ENCODE measurements at places on chromosomes 6 and 20.
A peak's percentile ranks its signal among the peaks of the same experiment; 100 is the strongest.

DNA sequence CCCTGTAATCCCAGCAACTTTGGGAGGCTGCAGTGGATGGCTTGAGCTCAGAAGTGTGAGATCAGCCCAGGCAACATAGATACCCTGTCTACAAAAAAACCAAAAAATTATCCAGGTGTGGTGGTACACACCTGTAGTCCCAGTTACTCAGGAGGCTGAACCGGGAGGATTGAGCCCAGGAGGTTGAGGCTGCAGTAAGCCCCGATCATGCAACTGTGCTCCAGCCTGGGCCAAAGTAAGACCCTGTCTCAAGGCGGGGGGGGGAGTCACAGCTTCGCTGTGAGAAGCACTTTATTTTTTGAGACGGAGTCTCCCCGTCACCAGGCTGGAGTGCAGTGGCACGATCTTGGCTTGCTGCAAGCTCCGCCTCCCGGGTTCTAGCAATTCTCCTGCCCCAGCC lies 54.2 kb downstream of the EZR start:
- DNase-seq = no peak

DNA sequence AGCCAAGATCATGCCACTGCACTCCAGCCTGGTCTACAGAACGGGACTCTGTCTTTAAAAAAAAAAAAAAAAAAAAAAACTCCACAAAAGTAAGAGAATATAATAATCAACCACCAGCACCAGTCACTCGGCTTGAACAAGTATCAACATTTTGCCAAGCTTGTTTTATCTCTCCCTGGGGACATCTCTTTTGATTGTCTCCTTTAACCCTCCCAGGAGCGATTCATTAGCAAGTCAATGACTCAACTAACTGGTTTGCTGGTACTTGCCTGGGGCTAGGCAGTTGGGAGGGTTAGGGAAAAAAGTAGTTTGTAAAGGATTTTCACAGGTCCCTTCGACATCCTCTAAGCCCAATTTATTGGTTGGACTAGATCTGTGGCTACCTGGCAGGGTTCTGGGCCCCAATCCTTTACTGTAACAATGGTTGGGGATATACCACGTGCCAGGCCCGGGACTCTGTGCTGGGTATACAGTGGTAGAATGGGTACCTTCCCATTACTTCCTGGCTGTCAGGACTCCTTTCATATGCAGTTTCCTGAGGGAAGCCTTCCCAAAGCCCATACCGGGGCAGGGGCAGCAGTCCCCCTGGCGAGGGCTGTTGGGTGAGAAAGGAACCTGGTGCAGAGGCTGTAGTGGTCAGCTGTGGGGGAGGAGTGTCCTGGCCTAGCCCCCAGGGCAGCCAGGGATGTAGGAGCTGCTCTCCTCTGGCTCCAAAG lies 12.2 kb downstream of the TGIF2 start:
- DNase-seq = no peak

- no peak for DNase-seq
Observed at GRCh38 chr6:159533568-159533967, 159.5 kb downstream of the SOD2 start.

GRCh38 chr6:92790381-92790780 lies 629.0 kb downstream of the EPHA7 start:
- DNase-seq = no peak

DNA sequence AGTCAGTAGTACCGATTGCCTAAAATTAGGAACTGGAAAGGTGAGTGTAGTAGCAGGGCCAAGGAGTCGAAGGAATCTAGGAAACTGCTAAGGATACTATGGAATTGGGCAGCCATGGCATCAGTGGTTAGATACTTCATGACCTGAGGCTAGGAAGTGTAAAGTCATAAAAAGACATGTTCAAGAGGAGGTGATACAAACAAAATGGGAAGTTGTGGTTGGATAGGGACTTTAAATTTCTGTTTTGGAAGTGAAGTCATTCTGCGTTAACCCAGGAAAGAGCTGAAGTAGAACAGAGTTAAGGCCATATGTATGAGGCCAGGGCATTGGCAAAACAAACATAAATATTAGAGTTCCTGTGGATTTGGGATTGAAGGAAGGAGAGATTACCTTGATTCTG lies 88.6 kb upstream of the TMEM181 start:
- DNase-seq = no peak

- no peak for DNase-seq
Observed at GRCh38 chr20:43284486-43284885, 94.8 kb upstream of the PTPRT start.

DNA sequence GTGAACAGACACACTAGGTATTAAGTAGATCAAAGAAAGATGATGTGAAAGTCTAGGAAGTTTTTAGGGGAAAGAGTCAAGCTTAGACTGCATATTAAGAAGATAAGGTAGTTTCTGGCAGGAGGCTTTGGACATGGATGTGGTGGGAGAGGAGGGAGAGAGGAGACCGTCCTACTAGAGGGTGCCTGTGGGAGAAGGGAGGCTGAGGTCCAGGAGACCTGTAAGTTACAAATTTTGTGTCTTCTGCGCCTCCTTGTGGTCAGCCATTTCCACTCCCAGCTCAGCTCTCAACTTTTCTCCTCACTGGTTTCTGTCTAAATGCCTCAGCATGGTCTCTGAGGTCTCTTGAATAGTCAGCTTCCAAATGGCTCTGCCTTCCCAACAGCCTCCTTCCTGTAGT lies 193.5 kb downstream of the UNC5CL start:
- DNase-seq = peak; percentile 22

GRCh38 chr6:22363714-22364239 lies 66.9 kb upstream of the PRL start:
- DNase-seq = no peak

DNA sequence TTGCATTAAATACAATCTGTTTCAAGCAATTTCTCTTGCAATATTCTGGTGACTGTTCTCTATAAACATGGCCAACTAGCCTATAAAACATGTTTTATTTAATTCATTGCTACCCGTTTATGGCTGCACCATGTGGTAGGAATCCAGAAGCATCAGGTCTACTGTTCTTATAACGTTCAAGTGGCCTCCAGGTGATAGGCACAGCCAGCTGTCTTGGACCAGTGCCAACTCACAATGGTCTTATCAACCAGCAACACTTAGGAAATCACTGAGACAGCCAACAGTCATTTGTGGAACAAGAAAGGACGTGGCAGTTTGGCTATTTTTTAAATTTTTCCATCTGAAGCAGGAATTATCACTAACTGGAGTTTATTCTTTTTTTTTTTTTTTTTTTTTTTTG lies 193.6 kb downstream of the NKAIN2 start:
- DNase-seq = no peak
